Bronchial epithelial cell (primary cell): ENCODE measurements at places on chromosomes 5 and 9. TPM values are rescaled to one million over a fixed set of nuclear protein-coding genes. Genes with fewer than 3 reads are reported as not detected.

The PTGR1 gene
- total RNA-seq, result 67.9 and 70.4 TPM in 2 replicates

The DIPK1B gene
- total RNA-seq, result 0.13 TPM in 1 of 2 replicates, not detected in the other

The MEGF10 gene
- total RNA-seq, result 0.26 TPM in 1 of 2 replicates, not detected in the other

The SET gene
- total RNA-seq, result 717 and 775 TPM in 2 replicates

The PRRT1B gene
- not detected in 2 replicates for total RNA-seq

The IFNA2 gene
- not detected in 2 replicates for total RNA-seq

The WNK2 gene
- under 0.01 and 0.64 TPM in 2 replicates for total RNA-seq

The C5orf58 gene
- total RNA-seq, result not detected in 2 replicates

The LMBRD2 gene
- 5.3 and 8.4 TPM in 2 replicates for total RNA-seq

The TRIM52 gene
- total RNA-seq, result 1.3 and 2.2 TPM in 2 replicates

The GCNT4 gene
- total RNA-seq, result 2.9 and 5.5 TPM in 2 replicates

The SLC25A2 gene
- total RNA-seq, result 0.13 TPM in 1 of 2 replicates, not detected in the other

The BARHL1 gene
- total RNA-seq, result not detected in 2 replicates

The DHFR gene
- 1.8 and 2.0 TPM in 2 replicates for total RNA-seq

The ZNF483 gene
- 0.26 and 0.51 TPM in 2 replicates for total RNA-seq

The OR13C8 gene
- total RNA-seq, result not detected in 2 replicates

The CCDC192 gene
- not detected in 2 replicates for total RNA-seq

The CDH9 gene
- not detected in 2 replicates for total RNA-seq

The IL3 gene
- not detected in 2 replicates for total RNA-seq

The FGF10 gene
- not detected in 2 replicates for total RNA-seq
